ENCODE measurements at places on chromosomes 4 and X. TPM values are rescaled to one million over a fixed set of nuclear protein-coding genes. Genes with fewer than 3 reads are reported as not detected.

CPLX1 gene
- 9.2 TPM for total RNA-seq

MYL5 gene
- 18.5 TPM for total RNA-seq

SLC6A8 gene
- total RNA-seq = 44.7 TPM

BEX5 gene
- total RNA-seq = 7.7 TPM

SERPINA7 gene
- total RNA-seq = not detected

CTAG1B gene
- not detected for total RNA-seq

CLNK gene
- total RNA-seq = 0.16 TPM

TMPRSS11E gene
- not detected for total RNA-seq

HSFX1 gene
- 3.4 TPM for total RNA-seq
